Foreskin fibroblast (primary cell): ENCODE measurements at places on chromosomes 4 and X.

- DNase-seq = no peak
These were observed 52.5 kb upstream of the RPL34 start for GRCh38 chr4:108567831-108568230.

GRCh38 chr4:15592799-15593198 lies 62.4 kb downstream of the FBXL5 start:
- DNase-seq = no peak

GRCh38 chrX:19846995-19847790 lies 40.2 kb downstream of the SH3KBP1 start:
- peak; percentile 74 for DNase-seq

DNA sequence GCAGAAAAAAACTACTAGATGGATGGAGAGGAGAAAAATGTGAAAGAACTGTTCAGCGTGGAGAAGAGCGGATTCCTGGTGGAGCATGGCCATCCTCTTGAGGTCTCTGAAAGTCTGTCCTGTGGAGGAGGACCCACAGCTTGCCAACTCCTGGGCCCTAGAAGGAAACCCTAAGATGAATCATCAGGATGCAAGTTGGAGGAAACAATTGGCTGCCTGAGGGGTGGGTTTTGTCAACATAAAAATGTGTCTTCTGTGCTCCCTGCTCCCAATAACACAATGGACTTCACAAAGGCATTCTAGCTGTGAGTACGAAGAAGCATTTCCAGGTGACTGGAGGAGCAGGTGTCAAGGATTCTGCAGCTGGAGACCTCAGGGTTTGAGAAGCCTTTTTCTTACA lies 37.2 kb downstream of the CNGA2 start:
- no peak for DNase-seq

GRCh38 chrX:52852110-52852860 lies 15.6 kb downstream of the XAGE3 start:
- DNase-seq = peak; percentile 62

GRCh38 chr4:13130848-13131247 lies 353.3 kb downstream of the RAB28 start:
- no peak for DNase-seq

DNA sequence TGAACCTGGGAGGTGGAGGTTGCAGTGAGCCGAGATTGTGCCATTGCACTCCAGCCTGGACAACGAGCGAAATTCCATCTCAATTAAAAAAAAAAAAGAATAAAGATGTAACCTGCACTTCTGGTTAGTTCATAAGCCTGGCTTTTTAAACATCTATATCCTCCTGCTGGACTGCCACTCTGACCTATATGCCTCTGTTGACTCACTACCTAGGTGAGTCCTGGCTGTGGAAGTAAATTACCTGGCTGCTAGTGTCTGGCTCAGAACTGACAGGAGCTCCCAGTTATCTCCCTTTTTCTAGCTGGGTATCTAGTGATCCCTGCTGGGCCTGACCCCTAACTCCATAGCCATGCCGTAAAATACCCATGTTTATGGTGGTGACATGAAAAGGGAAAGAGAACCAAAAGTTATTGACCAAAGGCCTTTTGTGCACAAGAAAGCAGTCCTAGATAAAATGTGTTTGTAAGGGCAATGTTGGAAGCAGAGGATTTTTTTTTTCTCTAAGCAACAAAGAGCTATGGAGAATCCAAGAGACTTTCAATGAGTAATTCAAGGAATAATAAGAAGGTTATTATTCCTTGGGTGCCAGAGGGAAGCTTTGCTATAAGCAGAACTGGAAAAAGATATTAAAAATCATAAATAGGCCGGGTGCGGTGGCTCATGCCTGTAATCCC lies 10.4 kb upstream of the G3BP2 start:
- DNase-seq = no peak

DNA sequence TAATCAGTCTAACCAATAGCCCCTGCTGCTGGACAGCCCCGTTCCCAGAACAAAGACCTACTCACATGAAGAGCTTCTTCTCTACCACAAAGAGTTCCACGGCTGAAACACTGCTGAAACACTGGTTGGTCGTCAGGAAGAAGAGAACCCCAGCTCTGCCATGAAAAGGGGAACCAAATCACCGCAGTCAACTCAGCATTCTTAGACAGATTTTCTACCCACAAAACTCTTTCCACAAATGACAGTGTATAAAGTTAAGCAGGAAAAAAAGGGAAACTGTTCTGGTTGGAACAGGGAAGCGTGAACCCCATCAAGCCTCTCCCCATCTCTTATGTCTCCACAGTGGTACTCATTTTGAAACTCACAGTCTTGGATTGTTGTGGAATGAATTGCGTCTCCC lies 57.3 kb downstream of the ABCG2 start:
- no peak for DNase-seq

GRCh38 chr4:87481377-87481776 lies 47.8 kb downstream of the SPARCL1 start:
- DNase-seq = no peak

DNA sequence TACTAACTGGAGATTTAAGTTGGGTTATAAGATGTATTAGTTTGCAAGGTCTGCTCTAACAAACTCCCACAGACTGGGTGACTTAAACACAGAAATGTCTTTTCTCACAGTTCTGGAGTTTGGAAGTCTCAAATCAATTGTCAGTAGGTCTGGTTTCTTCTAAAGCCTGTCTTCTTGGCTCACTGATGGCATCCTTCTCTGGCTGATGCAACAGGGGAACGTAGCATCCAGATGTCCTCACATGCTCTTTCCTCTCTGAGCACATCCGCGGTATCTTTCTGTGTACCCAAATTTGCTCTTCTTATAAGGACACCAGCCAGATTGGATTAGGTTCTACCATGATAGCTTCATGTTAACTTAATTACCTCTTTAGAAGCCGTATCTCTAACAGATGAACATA lies 63.2 kb upstream of the BMP3 start:
- DNase-seq = no peak

- no peak for DNase-seq
These were observed 564.5 kb downstream of the TRAM1L1 start for GRCh38 chr4:116520886-116521285.

DNA sequence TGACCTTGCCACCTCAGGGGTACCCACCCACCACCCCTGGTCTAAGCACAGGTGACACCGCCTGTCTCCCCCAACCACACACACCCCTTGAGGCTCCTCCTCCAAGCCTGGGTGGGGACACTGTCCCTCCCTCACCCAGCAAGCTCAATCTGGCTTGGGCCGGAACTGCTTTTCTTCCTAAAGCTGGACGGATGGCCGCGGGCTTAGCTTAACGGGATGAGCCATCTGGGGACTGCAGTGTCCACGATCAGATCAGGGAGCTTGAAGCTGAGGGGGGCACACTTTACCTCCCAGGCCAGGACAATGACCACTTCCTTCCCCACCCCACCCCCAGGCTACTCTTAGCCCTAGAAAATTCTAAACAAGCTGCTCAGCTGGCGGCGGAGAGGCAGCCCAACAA lies 1.0 kb upstream of the SLC6A8 start:
- DNase-seq = no peak

DNA sequence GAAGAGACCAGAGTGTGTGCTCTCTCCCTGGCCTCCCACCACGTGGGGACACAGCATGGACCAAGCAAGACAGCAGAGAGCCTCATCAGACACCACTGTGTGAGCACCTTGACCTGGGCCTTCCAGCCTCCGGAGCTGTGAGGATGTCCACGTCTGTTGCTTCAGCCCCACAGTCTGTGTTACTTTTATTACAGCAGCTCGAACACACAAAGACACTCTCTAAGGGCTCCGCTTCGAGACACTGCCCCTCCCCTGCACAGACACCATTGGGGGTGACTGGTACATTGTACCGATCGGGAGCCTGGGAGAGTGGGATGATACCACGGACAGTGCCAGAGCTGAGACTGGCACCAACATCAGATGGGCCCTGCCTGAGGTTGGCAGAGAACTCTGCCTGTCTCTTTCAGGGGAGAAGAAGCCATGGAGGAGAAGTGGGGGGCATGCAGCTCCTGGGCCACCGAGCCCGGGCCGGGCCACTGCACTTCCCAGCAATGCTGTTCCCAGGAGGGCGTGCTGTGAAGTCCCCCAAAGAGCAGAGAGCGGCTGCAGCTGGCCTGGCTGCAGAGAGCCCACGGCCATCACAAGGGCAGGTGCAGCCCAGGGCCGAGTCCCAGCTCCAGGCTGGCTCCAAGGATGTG lies 48.1 kb upstream of the HMX1 start:
- no peak for DNase-seq

- DNase-seq = no peak
These were observed 103.8 kb downstream of the EFNB1 start for GRCh38 chrX:68932611-68933010.

GRCh38 chr4:16079046-16079445 lies 4.8 kb downstream of the PROM1 start:
- DNase-seq = no peak

DNA sequence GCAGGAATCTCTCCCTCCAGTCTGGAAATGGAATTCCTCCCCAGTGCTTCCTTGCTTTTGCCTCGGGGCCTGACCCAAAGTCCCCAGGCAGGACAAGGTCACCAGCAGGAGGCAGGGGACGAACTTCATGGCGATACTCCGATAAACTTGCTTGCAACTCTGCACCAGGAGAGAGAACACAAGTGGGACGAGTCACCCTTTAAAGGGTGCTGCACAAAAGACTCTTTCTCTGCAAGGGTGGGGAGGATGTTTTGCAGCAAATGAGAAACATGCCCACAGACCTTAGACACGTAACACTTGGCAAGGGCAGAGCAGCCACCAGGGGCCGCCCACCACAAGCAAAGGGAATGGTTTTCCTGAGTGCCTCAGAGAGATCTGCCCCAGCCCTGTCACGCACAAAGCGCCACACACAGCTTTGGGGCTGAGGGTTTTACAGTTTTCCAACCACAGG lies at the start of gene FGFBP2:
TSS of gene FGFBP2 (minus strand) at position 175 of the 451 bp plus-strand sequence. CDS start at position 129, 46 bp downstream.
- DNase-seq = peak; percentile 23
